ENCODE measurements at places on chromosomes 6 and 20.

GRCh38 chr6:158640519-158640918 lies 4.0 kb downstream of the DYNLT1 start:
- DNase-seq: no peak

DNA sequence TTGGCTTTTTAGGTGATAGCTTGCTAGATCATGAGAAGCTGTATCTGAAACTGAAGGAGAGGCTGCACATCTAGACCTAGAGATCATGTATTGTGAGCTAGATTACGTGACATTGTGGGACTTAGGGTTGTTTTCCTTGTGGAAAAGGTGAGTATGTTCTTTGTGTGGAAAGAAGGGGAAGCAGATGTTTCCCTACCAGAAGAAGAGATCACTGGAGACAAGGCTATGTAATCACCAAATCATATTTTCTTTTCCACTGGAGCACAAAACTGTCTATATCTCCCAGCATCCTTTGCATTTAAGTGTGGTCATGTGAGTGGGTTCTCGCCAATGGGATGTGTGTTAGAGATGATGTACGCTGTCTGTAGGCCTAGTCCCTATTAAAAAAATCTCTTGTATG lies 7.0 kb upstream of the EPB41L2 start:
- DNase-seq: no peak

GRCh38 chr6:116667623-116668022 lies 943 bp downstream of the ZUP1 start:
- DNase-seq: no peak

DNA sequence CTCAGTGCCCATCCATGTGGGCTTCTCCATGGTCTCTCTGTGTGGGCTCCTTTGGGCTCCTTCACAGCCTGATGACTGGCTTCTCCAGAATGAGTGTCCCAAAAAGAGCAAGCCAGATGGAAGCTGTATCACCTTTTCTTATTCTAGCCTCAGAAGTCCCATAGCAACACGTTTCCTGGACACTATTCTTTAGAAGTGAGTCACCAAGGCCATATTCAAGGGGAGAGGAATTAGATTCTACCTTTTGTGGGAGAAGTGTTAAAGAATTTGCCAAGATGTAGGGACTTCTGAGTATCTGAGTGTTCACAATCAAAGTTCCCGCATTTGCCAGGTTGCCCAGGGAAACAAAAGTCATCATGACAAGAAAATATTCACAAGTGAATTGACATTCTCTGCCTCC lies 20.7 kb upstream of the TBC1D22B start:
- no peak for DNase-seq

DNA sequence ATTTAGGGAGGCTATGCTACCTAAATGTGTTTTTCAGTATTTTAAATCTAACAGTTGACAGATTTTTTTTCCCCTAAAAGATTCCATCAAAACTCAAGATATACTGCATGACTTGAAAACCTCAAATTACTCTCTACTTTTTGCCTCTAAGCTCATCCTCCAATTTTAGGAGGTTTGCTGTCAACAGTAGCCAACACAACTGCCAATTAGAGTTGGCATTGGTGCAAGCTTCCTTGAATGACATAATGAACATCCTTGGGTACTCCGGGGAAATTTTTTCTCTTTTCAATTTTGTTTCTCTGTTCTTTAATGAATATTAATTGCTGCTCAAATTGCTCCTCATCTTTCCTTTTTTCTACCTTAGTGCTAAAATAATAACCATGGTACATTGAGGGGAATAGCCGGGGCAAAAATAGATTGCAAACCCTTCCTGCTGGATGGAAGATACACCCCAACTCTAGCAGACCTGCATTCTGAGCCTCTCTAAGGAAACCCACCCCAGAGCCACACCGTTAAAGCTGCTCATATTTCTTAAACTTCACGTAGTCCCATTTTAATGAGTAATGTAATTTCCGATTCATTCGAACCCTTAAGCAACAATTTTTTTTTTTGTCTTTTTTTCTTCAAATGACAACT lies 34.3 kb downstream of the SLC22A23 start:
- no peak for DNase-seq

- no peak for DNase-seq
Observed at GRCh38 chr20:25402583-25402982, 4.9 kb upstream of the GINS1 start.

GRCh38 chr6:28729501-28730402 lies 194.0 kb downstream of the TRIM27 start:
- no peak for DNase-seq

- DNase-seq: no peak
Observed at GRCh38 chr6:144710207-144710606, 425.1 kb downstream of the UTRN start.

- no peak for DNase-seq
Observed at GRCh38 chr6:13859871-13860555, 45.7 kb upstream of the MCUR1 start.

- no peak for DNase-seq
Observed at GRCh38 chr20:9203081-9203447, 134.2 kb downstream of the PLCB4 start.

- no peak for DNase-seq
Observed at GRCh38 chr6:94588301-94588700, 989.0 kb upstream of the MANEA start.

- DNase-seq: no peak
Observed at GRCh38 chr6:163965426-163966348, 551.2 kb downstream of the QKI start.

GRCh38 chr20:301886-302848 lies 4.8 kb downstream of the ZCCHC3 start:
- no peak for DNase-seq

DNA sequence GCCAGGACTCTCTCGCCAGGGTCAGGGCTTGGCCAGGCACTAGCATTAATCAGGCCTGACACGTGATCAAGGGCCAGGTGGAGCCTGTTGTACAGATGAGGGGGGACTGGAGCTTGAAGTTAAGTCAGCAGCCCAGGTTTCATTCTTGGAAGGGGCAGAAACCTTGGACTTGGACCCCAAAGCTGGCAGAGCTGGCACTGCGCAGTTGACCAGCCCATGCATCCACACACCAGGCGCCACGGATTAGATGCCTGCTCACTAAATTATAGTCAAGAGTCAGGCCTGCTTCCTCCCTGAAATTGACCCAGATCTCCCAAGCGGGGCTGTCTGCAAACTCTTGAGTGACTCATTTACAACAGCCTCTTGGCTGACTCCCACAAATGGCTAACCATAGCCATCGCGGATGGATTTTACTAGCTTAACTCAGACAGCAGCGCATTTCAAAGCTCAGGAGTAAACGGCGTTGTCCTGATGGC lies 4.1 kb upstream of the TAF4 start:
- DNase-seq: no peak

- DNase-seq: no peak
Observed at GRCh38 chr20:9686866-9687265, 152.0 kb downstream of the PAK5 start.

DNA sequence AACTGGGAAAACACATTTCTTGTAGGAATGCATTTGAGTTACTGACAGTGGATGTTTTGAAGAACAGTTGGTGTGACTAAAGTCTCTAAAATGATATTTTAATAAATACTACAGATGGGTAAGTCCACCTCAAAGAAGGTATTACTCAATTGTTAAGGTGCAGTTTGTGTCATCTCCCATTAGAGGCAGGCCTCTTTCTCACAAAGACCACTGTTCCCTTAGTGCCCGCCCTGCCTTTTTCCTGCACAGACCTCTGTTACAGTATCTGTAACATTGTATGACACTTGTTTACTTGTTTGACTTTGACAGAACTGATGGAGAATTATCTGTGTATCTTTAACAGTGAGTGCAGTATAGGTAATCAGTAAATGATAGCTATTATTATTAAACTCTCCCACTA lies 5.2 kb upstream of the CRIP3 start:
- DNase-seq: no peak

- no peak for DNase-seq
Observed at GRCh38 chr6:154605882-154606370, 95.4 kb upstream of the CNKSR3 start.

DNA sequence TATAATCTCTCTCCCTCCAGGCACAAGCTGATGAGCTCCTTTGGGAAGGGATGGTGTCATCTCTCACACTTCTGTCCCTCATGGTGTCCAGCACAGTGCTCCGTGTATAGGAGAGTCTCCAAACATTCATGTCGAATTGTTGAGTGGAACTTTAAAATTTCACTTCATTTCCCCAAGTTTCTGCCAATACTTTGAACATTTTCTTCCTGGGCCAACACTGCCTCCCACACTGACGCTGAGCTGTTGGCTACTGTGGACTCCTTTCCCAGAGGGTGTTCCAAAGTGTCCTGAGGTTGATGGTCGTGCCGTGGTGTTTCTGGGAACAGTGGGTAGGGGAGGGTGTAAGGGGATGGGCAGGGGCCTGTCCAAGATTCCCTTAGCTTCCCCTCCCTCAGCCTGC lies 122.7 kb downstream of the TIAM2 start:
- no peak for DNase-seq

DNA sequence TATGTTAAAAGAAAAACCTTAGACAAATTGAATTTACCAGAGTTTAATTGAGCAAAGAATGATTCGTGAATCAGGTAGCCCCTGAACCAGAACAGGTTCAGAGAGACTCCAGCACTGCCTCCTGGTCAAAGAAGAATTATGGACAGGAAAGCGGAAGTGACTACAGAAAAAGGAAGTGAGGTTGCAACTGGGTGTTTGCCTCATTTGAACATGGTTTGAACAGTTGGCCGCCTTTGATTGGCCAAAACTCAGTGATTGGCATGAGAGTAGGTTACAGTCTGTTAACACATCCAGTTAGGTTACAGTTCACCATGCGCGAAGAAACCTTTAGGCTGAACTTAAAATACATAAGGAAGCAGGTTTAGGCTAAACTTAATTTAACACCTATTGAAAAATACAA lies 248.8 kb downstream of the TFAP2A start:
- DNase-seq: no peak

- no peak for DNase-seq
Observed at GRCh38 chr6:106359959-106360409, 533 bp upstream of the CRYBG1 start.

GRCh38 chr6:45677381-45678284 lies 299.9 kb upstream of the SUPT3H start:
- DNase-seq: no peak

DNA sequence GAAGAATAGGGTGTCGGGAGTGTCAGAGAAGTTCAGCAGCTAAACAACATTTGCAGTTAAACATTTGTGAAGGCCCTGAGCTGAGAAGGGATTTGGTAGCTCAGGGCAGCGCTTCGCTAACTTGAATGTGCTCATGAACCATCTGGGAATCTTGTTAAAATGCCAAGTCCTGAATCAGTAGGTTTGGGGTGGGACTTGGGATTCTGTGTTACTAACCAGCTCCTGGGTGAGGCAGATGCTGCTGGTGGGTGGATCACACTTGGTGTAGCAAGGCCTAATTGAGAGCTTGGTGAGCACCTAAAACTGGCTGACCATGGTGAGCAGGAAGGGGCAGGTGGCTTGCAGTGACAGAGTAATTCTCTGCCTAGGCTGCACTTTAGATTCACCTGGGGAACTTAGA lies 5.9 kb downstream of the PTPRA start:
- DNase-seq: no peak

GRCh38 chr6:75418233-75418632 lies 75.4 kb downstream of the FILIP1 start:
- no peak for DNase-seq

- no peak for DNase-seq
Observed at GRCh38 chr6:150966786-150967185, 101.3 kb downstream of the MTHFD1L start.

GRCh38 chr20:3730803-3731672 lies 1.4 kb upstream of the HSPA12B start:
- DNase-seq: no peak

DNA sequence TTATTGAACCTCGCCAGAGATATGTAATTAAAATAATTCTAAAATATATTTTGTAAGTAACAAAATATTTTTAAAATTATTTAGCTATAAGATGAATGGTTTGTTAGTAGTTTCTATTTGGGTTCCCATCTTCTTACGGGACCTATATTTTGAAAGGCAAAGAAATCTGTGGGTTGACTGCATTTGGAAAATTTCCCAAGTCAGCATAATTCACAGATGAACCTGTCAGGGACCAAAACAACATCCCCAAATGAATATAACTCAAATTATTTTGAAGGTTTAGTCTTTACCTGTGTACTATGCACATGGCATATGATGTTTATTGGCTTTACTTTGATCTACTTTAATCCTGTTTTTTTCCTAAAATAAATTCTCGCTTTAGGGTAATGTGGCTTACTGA lies 607.4 kb upstream of the JAG1 start:
- no peak for DNase-seq

DNA sequence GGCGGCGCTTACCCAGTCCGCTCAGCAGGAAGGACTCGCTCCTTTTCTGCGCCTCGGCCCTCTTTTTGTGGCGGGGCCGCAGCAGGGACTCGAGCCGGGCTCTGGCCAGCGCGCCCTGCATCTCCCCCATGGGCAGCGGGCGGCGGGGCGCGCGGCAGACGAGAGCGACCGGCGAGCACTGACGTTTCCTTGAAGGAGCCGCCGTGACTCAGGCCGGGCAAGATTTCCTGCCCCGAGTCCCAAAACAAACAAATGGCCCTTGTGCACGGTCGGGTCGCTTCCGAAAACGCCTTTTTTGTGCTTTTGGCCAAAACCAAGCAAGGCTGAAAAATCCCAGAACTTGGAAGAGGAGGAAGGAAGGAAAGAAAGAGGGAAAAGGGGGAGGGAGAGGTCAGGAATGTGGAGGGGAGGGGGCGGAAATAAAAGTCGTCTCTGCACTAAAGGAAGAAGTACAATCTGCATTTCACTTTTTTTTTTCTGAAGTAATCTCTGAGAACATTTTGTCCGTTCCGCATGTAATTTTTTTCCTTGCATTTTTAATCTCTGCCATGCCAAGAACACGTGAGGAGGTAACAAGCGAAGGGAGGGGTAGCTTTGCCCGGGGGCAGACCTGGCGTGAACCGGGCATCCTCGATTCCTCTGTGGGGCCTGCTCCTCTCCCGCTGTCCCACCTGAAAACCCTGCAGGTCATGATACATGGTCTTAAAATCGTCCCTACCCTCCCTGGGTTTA lies 123.3 kb upstream of the SLC2A12 start:
- DNase-seq: peak; percentile 31

- DNase-seq: peak; percentile 74
Observed at GRCh38 chr6:157323255-157323965, at the start of gene TMEM242. TSS of gene TMEM242 (minus strand) at chr6:157323519. CDS start at chr6:157323499, 20 bp downstream.

DNA sequence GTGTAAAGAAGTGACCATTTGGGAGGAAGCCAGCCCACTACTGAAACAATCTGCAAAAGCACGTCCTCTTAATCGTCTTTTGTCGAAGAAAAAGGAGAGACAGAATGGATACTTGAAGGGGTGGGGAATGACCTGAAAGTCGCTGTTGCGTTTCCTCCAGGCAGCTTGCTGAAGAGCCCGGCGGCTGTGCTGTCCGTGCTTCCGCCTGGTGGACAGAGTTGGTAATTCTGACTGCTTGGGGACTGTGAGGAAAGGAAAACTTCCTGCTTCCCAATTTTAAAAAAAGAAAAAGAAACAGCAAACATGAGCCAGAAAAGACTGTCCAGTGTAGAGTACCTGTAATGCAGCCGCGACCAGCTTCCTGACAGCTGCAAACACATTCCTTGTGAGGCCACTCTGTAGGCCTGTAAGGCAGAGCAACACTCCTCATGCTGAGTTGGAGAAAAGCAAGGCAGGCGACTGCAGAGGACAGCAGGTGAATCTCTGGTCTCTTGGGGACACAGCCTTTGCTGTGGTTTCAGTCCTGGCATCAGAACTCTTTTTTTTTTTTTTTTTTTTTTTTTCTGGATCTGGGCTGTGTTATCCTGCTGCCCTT lies 251.1 kb upstream of the TBX18 start:
- DNase-seq: no peak

- no peak for DNase-seq
Observed at GRCh38 chr6:161169035-161169434, 104.8 kb downstream of the AGPAT4 start.

- no peak for DNase-seq
Observed at GRCh38 chr6:101539510-101540245, 146.2 kb downstream of the GRIK2 start.
